MCF 10A (cell line): ENCODE measurements at places on chromosomes 13 and 19. TPM values are rescaled to one million over a fixed set of nuclear protein-coding genes. Genes with fewer than 3 reads are reported as not detected.
A peak's percentile ranks its signal among the peaks of the same experiment; 100 is the strongest.

Gene ZNF112
- total RNA-seq: 5.4 and 5.7 TPM in 2 replicates

Gene ARL11
- total RNA-seq: not detected in 2 replicates

Gene WTIP
- 15.9 and 22.6 TPM in 2 replicates for total RNA-seq

- no peak for DNase-seq
Observed at GRCh38 chr13:26821672-26822071, 61.1 kb upstream of the GPR12 start.

Gene AP1M2
- total RNA-seq: 1.8 and 6.1 TPM in 2 replicates

Gene FCAR
- not detected in 2 replicates for total RNA-seq

Gene IGFL1
- total RNA-seq: not detected in 2 replicates

- DNase-seq: no peak
Observed at GRCh38 chr13:76709851-76710250, 176.4 kb downstream of the KCTD12 start.

DNA sequence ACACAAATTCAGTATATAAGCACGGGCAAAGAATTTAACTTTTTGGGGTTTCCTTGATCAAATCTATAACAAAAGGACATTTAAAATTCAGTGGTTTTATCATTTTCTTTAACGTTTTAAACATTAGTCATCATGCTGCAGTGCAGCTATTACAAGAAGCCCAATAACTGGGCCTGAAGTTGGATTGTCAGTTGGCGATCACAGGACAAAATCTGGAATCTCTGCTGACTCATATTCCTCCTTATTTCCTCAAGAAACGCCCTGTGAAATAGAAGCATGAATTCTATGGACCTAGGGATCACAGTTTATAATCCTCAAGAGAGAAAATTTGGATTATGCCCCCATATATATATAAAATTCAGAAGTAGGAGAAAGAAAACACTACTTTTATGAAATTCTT is 971.6 kb upstream of the MIR17HG start:
- no peak for DNase-seq

Gene TMEM38A
- 2.1 and 4.5 TPM in 2 replicates for total RNA-seq

DNA sequence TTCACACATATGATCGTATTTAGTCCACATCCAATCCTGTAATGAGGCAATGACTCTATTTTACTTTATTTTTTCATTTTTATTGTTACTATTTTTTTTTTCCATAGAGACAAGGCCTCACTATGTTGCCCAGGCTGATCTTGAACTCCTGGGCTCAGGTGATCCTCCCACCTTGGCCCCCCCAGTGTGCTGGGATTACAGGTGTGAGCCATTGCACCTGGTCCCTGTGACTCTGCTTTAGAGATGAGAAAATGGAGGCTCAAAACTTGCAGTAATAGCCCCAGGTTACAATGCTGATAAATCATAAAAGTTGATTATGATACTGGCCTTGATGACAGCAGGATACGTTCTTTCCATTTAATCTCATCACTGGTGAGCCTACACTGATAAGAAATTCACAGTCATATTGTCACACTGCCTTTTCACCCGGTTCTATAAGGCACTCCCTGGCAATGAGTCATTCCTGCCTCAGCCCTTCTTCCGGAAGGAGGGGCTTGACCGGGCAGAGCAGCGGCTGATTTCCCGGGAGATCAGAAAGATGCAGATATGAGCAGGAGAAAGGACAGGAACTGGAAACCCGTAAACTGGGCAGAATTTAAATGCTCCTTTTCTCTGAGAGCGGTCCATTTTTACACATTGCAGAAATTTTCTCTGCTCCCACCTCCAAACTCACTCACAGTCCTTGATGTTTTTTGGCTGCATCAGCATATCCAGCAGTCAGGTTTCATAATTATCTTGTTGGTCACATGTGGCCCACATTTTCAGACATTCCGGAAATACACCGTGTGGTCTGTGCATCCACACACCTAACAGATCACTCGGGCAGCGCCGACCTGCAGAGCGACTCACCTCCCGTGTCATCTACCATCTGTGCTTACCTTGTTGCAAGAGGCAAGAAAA is 616.4 kb downstream of the EFNB2 start:
- peak; percentile 83 for DNase-seq

DNA sequence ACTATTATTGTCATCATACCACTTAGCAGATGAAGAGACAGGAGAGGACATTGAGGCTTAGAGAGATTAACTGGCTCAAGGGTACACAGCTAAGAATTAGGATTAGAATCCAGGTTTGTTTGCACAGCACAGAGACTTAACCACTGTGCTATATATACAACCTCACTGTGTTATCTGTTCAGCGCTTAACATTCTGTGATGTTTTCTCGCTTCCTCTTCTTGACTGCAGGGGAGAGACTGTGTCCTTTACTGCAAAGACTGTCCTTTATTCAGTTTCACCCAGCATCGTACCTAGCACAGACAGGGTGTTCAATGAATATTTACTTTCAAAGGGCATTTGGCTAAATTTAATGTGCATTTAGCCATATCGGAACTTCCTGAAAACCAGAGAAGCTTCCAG is 54.9 kb upstream of the PCDH8 start:
- no peak for DNase-seq

- no peak for DNase-seq
Observed at GRCh38 chr13:36059321-36059720, 71.9 kb downstream of the DCLK1 start.

- no peak for DNase-seq
Observed at GRCh38 chr13:47413112-47413511, 516.3 kb upstream of the HTR2A start.

DNA sequence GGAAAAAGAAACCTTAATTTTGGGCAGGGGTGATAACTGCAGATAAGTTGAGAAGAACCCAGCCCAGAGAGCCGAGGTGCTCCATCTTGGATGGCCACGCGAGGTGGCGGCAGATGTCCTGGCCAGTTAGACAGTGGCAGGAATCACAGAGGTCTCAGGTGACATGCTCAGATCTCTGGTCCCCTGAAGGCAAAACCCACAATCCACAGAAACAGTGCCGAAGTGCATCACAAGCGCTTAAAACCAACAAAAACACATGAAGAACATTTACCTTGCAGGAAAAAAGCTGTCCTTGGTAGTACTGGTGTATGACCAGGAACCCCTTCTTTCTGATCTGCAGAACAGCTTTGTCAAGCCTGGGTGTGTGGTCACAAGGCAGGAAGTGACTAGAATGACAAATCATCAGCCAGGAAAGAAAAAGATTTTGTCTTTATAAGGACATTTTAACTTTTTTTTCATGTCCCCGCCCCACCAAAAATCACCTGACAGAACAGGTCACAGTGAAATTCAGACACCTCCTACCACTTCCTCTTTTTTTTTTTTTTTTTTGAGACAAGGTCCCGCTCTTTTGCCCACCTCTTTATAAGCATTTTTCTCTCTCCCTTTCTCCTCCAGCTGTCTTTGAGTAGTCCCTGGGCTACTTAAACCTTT is at the start of gene LCP1:
Gene LCP1, minus strand, starts transcription at position 338 of the 651 bp plus-strand sequence. CDS start 22,515 bp downstream, outside the sequence.
- DNase-seq: peak; percentile 5

GRCh38 chr13:74046431-74046830 is 87.8 kb downstream of the KLF12 start:
- no peak for DNase-seq

DNA sequence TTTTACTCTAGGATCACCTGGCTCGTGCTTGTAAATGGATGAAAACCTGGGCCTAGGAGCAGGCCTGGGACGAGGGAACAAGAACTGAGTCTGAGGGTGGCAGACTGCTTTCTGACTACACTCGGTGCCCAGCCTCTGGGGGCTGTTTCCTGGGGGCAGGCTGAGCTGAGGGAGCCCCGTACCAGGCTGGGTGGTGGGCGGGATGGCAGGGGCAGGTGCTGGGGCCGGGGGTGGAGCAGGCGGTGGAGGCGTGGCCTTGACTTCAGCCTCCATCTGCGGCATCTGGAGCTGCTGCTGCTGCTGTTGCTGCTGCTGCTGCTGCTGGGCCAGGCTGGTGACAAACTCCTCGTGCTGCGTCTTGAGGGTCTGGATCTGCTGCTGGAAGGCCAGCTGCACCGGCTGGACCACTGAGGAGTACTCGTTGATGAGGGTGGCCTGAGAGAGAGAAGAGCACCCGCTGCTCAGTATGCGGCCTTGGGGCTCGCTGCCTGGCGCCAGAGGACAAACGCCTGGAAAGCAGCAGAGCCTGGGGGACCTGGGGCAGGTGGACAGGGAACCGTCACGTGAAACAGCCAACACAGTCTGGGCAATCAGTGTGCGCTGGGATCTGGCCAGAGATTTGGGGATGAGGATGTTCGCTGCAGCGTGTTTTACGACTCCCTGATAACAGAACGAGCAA is 12.6 kb downstream of the CHERP start:
- no peak for DNase-seq

GRCh38 chr13:110957181-110957884 is 42.5 kb upstream of the ANKRD10 start:
- DNase-seq: peak; percentile 14

GRCh38 chr19:49216071-49216470 is 58.5 kb downstream of the TRPM4 start:
- DNase-seq: peak; percentile 32

DNA sequence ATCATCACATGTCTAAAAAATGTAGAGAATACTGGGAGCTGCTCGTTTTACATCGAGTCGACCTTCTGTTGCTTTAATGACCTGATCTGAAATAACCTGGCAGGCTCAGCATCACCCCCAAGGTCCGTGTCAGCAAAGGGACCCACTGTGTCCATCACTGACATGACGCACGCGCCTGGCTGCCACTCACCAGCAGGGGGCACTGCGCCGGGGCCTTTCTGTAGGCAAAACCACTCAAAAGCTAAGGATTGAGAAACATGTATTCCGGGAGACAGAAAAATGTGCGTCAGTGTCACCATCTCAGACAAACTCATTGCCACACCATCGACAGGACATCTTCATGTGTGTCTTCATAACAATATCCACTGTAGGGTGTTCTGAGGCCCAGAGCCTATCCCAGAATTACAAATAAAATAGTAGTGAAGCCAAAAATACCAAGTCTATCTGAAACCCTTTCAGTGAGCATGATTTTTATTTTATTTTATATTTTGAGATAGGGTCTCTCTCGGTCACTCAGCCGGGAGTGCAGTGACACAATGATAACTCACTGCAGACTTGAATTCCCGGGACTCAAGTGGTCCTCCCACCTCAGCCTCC is 130.3 kb upstream of the LSM14A start:
- DNase-seq: peak; percentile 68

Gene CEACAM20
- not detected in 2 replicates for total RNA-seq

DNA sequence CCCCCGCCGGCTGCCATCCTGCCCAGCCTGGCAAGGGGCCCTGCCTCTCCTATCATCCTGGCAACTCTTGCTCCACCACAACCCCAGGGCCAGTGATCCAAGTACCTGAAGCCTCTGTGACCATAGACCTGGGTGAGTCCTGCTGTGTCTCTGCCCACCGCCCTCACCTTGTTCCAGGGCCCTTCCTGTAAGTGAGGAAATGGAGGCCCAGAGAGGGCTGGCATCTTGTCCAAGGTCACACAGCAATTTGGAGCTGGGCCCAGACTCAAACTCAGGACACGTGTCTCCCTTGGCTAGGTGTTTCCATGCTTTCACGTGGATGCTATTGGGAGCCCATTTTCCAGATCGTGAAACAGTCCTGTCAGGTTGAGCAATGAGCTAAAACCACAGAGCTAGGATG is 3.7 kb downstream of the CREB3L3 start:
- DNase-seq: no peak

Gene KLK10
- total RNA-seq: not detected in 2 replicates

Gene TMEM255B
- 7.0 and 15.8 TPM in 2 replicates for total RNA-seq

Gene CYP4F11
- 8.1 and 10.5 TPM in 2 replicates for total RNA-seq

GRCh38 chr13:28622286-28622685 is 36.6 kb upstream of the POMP start:
- DNase-seq: no peak

DNA sequence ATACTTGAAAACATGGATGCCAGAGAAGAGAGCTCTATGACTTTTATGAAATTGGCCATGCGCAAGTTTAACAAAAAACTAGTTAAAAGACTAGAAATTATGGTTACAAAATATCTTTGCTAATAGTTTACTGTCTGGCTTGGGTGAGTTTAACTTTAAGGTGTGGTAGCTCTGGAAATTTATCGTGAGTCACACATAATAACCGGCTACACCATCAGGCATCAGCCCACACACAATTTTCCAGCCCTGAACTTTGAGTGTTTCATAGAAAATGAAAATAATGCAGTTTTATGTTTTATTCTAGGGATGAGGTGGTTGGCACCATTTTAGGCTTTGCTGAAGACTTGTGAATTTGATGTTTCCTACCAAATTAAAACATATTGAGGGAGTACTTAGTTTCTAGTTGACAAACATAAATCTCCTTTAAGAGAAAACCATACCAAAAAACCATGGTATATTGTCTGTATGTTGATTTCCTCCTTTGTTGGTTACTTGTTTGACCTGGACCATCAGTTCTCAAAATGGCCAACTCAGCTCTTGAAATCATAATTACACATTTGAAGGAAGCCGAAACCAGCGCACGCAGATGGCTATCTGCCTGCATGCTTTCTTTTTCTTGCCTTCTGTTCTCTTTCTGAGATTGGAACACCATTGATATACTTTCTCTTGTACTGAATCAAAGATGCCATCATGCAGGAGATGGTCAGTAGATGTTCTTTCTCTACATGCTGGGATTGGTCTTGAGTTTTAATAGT is 125.1 kb downstream of the AKAP11 start:
- DNase-seq: peak; percentile 10

DNA sequence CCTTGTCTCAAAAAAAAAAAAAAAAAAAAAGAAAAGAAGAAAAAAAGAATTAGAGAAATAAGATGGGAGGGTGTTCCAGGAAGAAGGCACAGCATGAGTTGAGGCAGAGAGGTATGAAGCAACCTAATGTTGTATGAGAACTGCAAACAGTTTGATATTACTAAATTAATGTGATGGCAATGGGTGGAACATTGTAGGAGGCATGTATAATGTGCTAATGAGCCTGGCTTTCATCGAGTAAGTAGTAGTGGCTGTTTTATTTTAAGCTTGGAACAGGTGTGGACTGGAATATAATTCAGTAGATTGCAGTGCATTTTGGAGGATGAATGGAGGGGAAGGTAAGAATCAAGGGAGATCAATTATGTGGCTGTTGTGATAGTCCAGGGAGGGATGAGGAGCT is 156.1 kb downstream of the MTUS2 start:
- no peak for DNase-seq

DNA sequence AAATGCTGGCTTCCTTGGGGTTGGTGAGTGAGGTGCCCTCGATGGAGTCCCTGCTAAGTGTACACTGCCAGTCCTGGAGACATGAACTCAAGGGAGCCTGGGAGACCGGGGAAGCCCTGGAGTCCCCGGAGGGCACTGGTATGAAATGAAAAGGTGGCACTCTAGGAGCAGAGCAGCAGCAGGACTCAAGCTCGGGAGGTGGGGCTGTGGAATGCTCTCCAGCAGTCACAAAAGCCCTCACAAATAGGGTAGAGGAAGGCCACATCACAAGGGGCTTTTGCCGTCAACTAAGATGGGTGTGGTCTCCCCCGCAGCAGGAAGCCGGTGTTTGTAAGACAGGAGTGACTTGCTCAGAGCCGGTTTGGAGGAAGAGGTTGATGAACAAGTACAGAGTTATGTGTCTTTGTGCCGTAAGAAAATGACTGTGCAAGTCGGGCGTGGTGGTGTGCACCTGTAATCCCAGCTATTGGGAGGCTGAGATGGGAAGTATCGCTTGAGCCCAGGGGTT is 19.3 kb downstream of the CCNE1 start:
- peak; percentile 22 for DNase-seq

Gene RPS19
- total RNA-seq: 3,060 and 3,357 TPM in 2 replicates

DNA sequence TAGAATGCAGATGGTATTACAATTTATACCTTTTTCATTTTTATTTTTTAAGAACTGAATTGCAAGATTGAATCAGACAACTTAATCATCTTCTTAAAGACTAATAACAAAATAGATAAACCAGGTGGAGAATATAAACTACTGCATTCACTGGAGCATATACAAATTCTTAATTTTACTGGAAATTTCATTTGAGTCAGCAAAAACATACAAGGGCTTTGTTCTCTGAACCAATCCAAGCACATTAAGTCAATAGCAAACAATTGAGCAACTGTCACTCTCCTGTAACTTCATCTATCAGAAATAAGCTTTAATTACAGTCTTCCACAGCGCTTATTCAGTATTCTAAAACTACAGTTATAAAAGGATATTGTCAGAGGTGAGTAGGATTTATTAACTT is 167.4 kb upstream of the OBI1 start:
- no peak for DNase-seq
